ENCODE measurements at places on chromosomes 6 and 20.
A peak's percentile ranks its signal among the peaks of the same experiment; 100 is the strongest.

- no peak for DNase-seq
These were observed 27.4 kb downstream of the CBLN4 start for GRCh38 chr20:55977690-55978459.

DNA sequence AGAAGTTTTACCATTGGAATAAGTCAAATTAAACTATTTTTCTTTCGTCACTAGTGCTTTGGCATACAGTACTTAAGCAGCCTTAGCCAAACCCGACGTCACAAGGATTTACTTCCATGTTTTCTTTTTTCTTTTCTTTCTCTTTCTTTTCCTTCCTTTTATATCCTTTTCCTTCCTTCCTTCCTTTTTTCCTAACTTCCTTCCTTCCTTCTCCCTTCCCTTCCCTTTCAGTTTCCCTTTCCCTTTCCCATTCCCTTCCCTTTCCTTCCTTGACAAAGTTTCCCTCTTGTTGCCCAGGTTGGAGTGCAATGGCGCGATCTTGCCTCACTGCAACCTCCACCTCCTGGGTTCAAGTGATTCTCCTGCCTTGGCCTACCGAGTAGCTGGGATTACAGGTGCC, 9.9 kb downstream of the ULBP3 start:
- DNase-seq = no peak

- peak; percentile 66 for DNase-seq
These were observed at the start of gene PPP1R3G for GRCh38 chr6:5084781-5085647. PPP1R3G (plus strand) TSS chr6:5085341; CDS start chr6:5085486, 145 bp downstream.

DNA sequence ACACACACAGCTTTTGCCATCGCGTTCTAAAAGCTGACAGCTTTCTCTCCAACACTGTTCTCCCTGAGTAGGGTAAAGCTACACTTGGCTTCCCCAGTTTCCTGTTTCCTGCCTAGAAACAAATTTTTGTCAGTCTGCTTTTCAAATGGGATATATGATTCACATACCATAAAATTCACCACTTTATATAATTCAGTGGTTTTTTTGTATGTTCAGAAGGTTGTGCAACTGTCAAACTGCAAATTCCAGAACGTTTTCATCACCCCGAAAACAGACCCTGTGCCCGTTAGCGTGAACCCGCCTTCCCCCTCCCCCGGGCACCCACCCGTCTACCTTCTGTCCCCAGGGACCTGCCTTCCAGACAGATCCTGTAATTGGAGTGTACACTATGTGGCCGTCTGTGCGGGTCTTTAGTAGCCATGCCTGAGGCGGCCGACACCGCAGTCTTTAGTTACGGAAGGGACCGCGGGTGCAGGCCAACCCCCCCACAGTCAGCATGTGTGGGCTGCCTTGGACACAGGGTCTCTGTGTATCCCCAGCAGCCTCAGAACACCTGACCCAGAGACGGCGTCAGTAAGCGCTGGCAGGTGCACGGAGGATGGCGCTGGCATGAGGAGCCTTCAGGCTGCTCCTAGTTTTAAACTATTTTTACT, 16.6 kb downstream of the HRH3 start:
- no peak for DNase-seq

- DNase-seq = peak; percentile 76
These were observed 1.7 kb downstream of the LOC128125822 start for GRCh38 chr6:63573899-63574553.

DNA sequence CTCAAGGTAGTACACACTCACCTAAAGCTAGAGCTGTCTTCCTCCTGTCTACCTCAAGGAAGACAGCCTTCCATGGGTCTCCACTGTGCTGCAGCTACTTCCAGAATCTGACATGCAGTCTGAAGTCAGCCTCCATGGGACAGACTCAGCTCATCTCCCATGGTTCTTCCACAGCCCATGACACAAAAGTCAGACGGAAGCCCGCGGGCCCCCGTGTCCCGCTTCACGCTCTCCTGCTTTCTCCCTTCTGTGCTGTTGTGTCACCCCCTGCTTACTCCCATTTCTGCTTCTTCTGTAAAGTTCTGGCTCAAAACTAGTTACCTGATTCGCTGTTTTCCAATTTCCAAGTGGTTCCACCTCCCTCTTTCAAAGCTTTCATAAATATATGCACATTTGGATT, 184.5 kb downstream of the SYNE1 start:
- DNase-seq = no peak

DNA sequence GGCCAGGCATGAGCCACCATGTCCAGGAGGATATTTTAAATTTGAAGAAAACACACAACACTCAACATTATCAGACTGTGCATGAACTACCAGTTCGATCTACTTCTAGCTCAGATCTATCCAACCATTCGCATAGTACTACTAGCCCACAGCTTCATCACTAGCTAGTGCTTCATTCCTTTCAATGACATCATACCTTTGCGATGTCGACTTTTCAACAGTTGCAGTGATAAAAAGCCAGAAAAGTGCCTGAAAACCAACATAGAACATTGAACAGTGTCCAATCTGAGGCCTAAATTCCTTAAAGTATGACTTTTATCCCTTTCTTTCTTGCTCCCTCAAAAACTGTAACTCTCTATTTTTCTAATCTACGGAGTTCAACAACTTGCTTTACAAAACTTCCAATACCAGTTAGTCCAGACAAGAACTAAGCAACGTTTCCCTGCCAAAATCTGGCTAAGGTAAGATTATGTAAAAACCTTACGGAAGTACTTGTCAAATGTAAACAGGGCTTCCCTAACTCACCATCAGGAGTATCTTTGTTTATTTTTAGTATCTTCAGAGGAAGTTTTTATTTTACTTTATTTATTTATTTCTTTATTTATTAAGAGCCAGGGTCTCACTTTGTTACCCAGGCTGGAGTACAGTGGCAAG, 434.0 kb upstream of the JARID2 start:
- no peak for DNase-seq

DNA sequence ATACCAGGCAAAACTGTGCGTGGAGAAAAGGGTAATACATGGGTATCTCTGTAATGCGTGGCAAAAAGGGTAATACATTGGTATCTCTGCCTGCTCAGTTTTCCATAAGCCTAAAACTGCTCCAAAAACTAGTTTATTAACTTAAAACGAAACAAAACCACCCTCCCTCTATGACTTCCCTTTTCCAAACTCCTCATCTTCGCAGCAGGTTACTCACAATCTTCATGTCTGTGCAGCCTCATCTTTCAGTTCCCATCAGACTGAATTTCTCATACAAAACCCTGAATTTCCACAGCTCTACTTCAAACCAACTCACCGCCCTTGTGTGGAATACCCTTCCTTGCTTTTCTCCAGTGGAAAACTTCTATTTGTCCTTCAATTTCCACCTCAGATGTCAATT, 199.4 kb downstream of the PHACTR1 start:
- DNase-seq = no peak

DNA sequence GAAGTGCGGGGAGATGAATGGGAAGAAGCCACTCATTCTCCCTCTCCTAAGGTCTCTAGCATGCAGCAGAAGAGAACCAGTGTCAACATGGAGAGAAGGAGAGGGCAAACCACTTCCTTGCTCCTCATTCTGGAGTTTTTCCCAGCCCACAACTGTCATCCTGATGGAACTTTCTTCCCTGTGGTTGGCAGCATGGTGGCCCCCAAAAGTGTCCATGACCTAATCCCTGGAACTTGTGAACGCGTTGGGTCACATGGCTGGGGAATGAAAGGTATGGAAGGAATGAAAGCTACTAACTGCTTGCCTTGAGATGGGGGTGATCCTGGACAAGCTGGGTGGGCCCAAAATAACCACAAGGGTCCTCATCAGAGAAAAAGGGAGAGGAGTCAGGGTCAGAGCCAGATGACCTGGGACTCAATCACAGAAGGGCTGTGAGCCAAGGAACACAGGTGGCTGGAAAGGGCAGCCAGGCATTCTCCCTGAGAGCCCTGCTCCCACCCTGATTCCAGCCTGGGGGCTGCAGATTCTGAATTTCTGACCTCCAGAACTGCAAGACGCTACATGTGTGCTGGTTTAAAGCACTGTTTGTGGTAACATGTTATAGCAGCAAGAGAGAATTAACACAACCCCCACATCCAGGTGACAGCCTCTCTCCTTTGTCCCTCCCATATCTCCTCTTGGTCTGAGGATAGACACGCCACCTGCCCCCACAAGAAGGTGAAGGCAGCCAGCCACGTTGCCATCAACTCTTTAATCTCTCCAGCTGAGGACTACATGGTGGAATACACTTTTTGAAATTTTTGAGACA, 63.2 kb downstream of the PYGB start:
- peak; percentile 78 for DNase-seq

DNA sequence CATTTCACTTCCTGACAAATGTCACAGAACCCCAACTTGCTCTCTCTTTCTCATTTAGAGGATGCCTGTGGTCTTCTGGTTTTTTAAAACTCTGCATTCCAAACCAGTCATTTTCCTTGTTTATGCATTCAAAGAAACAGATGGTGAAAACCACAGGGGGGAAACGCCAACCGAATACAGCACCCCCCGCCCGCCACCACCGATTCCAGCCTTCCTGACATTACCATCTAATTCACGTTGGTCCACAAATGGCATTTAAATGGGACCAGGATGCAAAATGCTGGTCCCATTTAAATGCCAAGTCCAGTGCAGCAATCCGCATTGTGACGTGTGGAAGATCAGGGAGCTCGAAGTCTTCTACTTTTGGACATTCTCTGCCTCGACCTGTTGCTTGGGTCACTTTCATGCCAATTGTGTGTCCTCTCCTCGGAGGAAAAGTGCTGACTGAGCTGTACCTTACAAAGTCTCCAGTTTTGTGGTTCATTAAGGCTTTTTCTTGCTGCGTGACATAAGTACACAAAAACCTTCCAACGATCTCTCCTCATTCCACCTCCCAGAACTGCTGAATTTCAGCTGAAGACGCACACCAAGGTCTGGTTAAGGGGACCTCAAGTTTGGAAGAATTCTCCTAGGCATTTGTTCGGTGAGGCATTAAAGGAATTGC, 35.8 kb downstream of the NEDD9 start:
- no peak for DNase-seq

- no peak for DNase-seq
These were observed 14.0 kb downstream of the GMDS start for GRCh38 chr6:2231438-2231837.

GRCh38 chr6:70309243-70309642, 6.4 kb upstream of the COL9A1 start:
- no peak for DNase-seq

- DNase-seq = no peak
These were observed 68.5 kb downstream of the THEMIS start for GRCh38 chr6:127832381-127832780.

GRCh38 chr6:45791211-45792168, 224.2 kb downstream of the CLIC5 start:
- DNase-seq = peak; percentile 11

DNA sequence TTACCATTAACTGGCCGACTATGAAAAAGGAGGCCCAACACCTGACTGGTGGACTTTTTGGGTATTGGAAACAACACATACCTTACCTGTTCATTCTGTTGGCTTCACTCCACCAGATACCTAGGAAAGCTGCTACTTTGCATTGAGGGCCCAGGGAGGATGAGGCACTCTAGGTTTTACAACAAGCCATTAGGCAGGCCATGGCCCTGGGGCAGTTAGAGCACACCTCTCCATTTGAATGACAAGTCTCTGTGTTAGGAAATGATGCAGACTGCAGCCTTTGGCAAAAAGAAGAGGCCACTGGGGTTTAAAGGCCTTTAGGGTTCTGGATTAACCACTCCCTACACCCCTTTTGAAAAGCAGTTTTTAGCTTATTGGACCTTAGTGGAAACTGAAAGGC, 144.3 kb downstream of the OR2B2 start:
- DNase-seq = no peak

DNA sequence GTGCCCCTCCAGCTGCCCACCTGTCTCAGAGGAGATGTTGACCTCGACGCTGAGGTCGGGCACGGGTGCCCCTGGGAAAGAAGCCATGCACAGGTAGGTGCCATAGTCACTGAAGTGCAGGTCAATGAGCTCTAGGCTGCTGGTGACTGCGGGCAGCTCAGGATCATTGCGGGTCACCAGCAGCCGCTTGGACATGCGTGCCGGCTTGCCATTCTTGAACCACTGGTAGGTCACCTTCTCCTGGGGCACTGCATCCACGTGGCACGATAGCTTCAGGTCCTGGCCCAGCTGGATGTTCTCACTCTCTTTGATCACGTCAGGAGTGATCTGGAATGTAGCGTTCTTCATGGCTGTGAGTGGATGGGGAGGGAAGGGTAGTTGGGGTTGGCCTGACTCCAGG, 45.7 kb downstream of the MDGA1 start:
- no peak for DNase-seq

- DNase-seq = no peak
These were observed 1.5 kb downstream of the PYGB start for GRCh38 chr20:25249198-25249931.

DNA sequence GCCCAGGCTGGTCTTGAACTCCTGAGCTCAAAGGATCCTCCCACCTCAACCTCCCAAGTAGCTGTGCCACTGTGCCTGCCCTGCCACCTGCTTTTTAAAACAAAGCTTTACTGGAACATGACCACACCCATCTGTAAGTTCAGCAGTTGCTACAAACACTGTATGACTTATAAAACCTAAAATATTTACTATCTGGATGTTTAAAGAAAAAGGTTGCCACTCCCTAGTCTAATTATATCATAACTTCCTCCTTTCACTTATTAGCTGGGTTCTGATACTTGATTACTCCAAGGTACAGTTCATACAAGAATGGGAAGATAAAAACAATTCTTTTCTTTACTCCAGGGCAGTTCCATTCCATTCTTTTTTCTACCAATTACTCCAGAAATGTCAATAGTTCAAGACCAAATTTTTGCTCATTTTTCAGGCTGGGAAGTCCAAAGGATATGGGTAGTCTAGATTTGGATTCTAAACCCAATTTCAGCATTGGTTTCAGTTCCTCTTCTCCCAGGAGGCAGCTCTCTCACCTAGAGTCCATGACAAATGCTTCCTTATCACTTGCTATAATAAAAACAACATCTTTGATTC, 63.1 kb downstream of the SEC63 start:
- DNase-seq = no peak

DNA sequence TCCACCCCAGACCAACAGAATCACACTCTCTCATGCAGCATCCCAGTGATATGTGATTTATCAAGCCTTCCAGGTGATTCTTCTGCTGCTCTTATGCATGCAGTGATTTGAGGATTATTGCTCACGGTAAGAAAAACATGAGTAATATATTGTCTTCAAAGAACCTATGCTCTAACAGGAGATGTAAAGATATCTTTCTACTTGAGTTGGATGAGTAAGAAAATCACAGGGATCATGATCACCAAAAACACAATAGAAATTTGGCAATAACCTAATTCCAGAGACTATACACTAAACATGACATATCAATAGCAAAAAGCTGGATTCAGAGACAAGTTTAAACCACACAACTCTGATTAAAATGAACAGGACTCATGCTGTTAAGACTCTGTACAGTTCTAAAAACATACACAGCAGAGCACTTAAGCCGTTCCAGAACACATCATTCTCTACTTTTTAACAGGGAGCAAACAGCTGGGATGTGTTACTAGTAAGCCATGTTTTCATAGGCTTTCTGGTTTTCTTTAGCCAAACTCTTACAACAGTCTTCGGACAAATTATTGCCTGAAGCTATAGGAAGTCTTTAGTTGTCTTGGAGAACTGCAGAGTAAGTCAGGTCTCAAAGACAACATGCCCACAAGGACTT, 568.6 kb downstream of the HAO1 start:
- DNase-seq = no peak
